ENCODE measurements at places on chromosomes 5 and 9.

GRCh38 chr5:116543501-116543900 is 31.1 kb downstream of the SEMA6A start:
- no peak for DNase-seq

- DNase-seq: no peak
Observed at GRCh38 chr9:109179801-109180523, 12.9 kb upstream of the FRRS1L start.

DNA sequence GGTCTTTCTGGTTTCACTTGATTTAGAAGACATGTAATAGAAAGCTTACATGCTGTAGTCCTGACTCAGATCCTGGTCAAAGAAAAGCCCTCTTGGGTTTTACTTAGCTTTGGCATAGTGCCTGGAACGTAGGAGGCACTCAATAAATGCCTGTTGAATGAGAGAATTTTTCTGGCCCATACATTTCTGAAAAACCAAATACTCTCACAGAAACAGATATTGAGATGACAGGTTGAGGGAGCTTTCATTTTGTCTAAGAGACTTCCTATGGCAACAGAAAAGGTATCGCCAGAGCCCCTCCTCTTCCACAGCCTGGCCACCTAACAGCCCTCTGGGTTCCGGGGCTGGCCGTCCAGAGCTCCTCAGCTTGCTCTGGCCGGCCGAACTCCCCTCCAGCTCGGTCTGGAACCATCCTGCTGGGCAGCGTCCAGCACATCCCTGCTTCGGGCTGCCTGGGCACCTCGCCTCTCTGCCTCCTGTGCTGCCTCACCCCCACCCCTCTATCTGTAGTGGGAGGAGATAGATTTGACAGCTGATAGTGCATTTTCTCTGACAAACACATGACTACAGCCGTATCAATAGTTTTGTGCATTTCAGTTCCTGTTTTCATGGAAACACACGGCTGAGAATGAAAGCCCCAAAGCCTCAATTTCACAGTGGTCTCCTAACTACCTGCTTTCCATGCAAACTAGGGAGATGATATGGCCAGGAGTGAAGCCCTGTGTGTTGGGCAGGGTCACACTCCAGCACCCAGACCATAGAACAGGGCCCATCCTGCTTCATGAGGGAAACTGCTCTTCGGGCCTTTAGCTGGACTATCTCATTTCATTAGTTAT is 1.1 kb downstream of the IL4 start:
- no peak for DNase-seq

GRCh38 chr5:5969942-5970483 is 408.3 kb downstream of the MED10 start:
- DNase-seq: no peak

- DNase-seq: no peak
Observed at GRCh38 chr5:73615085-73615484, 10.9 kb upstream of the ARHGEF28 start.

DNA sequence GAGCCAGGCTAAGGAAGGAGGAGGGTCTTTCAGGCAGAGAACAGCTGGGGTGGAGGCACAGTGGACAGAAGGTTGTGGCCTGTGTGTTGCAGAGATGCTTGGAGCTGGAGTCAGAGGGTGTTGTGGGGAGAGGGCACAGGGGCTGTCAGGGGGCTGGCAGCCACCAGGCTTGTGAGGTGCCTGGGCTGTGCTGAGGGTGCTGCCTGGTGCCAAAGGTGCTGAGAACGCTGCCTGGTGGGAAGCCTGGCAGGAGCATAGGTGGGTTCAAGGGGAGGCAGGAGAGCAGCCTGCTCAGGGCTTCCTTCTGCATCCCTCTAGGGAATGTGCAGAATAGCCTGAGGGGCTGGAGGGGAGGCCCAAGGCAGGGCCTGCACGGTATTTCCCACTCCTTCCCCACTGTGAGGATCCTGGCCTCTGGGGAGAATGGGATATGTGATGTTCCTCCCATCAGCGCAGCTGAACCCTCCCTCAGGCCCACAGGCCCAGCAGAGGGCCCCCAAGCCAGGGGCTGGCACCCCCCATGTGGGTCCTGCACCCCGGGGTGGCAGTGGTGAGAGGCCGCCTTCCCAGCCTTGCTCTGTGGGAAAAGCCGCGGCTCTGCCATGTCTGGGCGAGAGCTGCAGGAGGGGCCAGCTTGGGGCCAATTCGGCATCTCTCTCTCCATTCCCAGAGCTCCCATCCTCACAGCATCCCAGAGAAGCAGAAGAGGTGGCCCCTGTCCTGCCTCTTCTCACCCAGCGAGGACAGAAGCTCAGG is 76.3 kb downstream of the CACNA1B start:
- DNase-seq: no peak

- no peak for DNase-seq
Observed at GRCh38 chr5:170611449-170612090, 107.8 kb downstream of the KCNIP1 start.

GRCh38 chr5:34749431-34749873 is 89.5 kb upstream of the TTC23L start:
- DNase-seq: no peak
